ENCODE measurements at places on chromosomes 7 and 10.

GRCh38 chr10:98331885-98332284 is 63.9 kb upstream of the LOXL4 start:
- DNase-seq, result no peak

DNA sequence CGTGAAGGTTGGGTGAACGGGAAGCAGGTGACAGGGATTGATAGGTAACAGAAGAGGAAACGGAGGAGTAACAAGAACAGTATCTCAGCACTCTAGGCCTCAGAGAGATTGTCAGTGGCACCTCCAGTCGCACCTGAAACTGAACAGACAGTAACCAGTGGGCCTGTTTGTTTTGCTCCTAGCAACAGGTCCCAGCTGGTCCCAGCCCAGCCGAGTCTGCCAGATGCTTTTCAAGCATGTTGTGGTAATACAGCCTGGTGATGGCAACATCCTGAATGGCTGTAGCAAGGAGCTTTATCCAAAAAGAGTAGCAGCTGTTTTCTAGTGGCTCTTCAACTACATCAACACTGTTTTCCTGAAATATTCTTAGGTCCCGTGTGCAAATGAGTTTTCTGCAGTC is 4.7 kb downstream of the CACNB2 start:
- no peak for DNase-seq

GRCh38 chr10:22831586-22831985 is 96.3 kb upstream of the ARMC3 start:
- no peak for DNase-seq

- no peak for DNase-seq
Measured at GRCh38 chr10:33154590-33154989, 179.9 kb downstream of the NRP1 start.

GRCh38 chr7:138324941-138325340 is 135.1 kb upstream of the TRIM24 start:
- peak; percentile 32 for DNase-seq

DNA sequence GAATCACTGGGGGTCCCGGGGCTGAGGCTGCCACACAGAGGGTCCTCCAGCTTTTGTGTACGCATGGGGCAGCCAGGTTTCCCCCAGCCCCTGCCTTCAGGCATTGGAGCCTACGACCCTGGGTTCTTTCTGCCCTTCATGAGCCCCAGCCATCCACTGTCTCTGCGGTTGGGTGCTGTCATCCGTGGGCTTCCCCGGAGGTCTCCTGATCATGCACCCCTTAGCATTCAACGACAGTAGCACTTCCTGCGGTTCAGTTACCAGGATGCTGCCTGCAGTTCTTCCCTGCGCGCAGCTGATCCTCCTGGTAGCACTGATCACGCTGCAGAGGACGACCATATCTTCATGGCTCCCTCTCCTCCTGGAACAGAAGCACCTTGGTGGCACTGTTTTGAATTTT is 676.3 kb downstream of the SDK1 start:
- no peak for DNase-seq

DNA sequence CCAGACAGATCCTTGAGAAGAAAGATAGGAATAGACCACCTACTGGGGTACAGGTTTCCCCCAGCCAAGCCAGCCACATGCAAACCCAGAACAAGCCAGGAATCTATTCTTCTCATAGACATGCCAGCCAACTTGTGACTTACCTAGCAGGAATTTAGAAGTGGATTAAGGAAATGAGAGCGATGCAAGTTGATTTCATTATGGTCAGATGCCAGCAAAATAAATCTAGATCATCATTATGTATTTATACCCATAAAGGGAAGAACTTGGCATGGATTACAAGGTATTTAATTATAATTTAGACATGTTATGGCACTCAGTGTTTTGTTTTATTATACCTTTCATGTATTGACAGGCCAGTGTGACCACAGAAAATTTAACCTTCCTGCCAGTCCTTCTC is 32.8 kb downstream of the SLC35G1 start:
- DNase-seq, result no peak

DNA sequence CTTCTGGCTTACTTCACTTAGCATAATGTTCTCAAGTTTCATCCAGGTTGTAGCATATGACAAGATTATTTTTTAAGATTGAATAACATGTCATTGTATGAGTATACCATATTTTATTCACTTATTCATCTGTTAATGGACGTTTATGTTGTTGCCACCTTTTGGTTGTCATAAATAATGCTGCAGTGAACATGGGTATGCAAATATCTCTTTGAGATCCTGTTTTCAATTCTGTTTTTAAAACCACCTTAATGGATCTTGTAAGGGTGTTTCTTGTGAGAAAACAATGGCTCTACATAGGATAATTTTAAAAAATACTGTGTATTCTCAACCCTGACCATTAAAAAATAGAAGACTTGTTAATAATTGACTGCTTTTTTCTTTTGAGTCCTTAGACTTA is 290.7 kb upstream of the TMEM229A start:
- DNase-seq, result no peak

DNA sequence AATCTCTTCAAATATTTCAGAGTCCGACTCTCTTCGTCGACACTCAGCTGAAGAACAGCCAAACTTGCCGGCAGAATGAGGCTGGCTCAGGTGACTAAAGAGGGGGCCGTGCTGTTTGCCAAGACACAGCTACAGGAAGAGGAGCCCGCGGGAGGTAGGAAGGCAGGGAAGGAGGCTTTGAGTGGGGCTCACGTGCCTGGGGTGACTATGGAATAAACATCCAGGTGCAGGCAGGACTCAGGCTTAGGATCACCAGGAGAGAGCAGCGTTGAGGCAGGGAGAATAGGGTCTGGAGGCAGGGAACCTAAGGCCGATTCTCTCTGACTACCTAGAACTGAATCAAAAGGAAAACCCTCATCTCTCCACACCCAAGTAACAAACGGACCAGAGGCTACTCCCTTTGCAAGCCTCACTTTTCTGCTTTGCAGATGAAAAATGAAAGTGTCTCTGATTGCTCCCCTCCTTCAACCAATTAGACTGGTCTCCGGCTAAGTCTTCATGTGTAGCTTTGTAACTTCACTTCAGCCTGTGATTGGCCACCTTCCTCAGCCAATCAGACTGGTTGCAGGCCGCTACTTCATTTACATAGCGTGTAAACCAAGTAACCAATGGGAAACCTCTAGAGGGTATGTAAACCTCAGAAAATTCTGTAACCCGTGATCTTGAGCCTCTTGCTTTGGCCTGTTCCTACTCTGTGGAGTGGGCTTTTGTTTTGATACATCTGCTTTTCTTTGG is 19.7 kb upstream of the BNIP3 start:
- no peak for DNase-seq

- DNase-seq, result no peak
Measured at GRCh38 chr7:76220185-76221057, 18.7 kb downstream of the SRRM3 start.

GRCh38 chr7:36188906-36189305 is 35.9 kb downstream of the EEPD1 start:
- DNase-seq, result no peak

DNA sequence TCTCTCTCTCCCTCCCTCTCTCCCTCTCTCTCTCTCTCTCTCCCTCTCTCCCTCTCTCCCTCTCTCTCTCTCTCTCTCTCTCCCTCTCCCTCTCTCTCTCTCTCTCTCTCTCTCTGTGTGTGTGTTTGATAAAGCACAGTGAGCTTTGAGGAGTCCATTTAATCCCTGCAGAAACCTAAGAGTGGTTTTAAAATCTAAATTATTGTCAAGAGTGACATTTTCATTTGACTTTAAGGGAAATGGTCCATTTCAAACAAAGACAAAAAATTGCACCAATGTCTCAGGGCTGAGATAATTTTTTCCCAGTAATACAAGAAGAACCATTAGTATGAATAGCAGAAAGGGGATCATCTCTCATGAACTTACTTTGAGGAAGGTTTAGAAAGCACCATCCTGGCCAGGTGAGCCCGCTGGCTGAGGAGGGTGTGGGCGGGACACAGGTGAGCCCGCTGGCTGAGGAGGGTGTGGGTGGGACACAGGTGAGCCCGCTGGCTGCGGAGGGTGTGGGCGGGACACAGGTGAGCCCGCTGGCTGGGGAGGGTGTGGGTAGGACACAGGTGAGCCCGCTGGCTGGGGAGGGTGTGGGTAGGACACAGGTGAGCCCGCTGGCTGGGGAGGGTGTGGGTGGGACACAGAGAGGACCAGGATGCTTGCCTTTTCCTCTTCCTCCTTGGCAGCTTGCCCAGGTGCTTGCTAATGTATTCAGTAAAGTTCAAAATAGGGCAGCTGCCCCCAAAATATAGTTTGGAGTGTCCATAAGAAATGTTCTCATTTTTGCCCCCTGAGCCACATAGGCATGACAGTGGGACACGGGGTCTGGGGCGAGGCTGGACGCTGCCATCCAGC is 125.0 kb downstream of the DNAJB6 start:
- DNase-seq, result no peak

- no peak for DNase-seq
Measured at GRCh38 chr10:132123606-132124005, 57.9 kb downstream of the JAKMIP3 start.

GRCh38 chr7:150826061-150826849 is 25.7 kb downstream of the TMEM176A start:
- DNase-seq, result no peak

DNA sequence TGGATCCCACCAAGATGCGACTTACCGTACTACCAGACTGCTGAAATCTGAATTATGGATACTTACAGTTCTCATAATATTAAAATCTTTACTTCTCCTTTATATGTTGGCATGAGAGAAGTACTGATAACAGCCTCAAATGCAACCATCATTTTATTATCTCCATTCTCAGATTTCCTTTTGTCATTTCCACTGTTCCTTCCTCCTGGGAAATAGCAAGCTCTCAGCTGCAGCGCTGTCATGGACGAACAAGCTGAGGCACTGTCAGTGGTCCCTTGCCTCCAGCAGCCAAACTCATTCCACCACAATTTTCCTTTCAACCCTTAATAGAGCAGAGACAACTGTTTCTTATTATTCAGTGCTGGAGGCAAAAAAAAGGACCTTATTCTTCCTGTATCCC is 478.4 kb downstream of the ARL4A start:
- DNase-seq, result no peak
